ENCODE measurements at places on chromosomes 16 and 17.

DNA sequence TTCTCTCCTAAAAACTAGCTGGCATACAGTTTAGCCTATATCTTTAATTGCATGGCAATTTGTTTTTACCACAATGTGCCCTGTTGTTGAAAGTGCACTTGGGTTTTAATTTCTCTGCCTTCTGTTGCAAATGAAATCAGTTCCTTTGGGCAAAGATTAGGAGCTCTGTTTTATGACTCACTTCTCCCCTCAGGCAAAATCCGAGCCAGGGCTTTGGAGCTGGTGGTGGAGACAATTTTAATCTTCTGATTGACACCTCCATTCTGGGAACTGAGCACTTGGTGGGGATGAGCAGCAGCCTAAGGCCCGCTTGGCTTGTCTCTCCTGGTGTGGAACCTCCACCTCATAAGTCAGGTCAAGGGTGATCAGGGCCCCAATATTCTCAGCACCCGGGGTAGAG lies 13.3 kb upstream of the MYH8 start:
- no peak for DNase-seq

- DNase-seq: no peak
Measured at GRCh38 chr16:50644729-50645128, 36.4 kb downstream of the SNX20 start.

GRCh38 chr17:79993390-79994227 lies 42.1 kb downstream of the TBC1D16 start:
- DNase-seq: peak; percentile 79

DNA sequence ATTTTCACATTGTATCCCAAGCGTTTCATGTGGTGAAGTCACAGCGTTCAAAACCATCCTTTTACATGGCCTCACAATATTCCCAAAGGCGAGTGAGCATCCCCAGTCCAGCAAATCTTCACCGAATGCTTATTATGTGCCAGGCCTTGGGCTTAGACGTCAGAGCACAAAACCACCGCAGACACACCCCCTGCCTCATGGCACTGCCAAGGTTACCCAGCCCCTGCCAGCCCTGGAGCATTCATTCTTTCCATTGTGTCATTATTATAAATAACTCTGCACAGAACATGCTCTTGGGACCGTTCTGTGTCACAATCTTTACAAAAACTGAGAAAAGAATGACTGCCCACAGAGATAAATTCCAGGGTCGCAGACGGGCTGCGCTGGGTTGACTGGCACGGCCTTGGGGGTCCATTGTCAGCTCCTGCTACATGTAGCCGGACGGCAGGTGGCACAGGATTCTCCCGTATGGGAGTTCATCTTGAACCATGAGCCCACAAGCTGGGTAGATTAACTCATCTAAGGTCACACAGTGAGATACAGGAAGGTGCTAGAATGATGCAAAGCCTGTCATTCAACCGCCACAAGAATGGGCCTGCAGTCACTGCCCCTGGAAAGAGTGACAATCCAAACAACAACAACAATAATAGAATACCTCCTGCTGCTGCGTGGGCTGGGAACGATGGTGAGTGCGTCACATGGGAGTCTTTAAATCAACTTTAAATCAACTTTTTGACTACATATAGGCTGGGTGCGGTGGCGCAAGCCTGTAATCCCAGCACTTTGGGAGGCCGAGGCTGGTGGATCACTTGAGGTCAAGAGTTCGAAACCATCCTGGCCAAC lies 4.5 kb upstream of the NECAB2 start:
- DNase-seq: peak; percentile 74

DNA sequence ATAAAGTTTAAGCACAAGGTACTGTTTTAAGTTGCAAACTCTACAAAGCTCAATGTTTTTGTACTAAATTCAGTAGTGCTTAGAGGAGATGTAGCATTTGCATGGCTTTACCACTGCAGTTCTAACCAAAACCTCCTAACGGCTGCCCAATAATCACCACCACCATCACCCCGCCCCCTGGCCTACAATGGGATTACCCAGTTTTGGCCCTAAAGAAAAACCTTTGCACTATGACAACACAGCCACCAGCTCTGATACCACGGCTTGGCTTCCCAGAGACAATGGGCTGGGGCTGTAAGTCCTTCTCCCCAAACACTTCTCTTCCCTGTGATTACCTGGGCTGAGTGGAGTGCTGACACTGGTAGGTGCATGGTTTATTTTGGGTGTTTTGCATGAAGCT lies 58.4 kb upstream of the MTMR4 start:
- DNase-seq: no peak

DNA sequence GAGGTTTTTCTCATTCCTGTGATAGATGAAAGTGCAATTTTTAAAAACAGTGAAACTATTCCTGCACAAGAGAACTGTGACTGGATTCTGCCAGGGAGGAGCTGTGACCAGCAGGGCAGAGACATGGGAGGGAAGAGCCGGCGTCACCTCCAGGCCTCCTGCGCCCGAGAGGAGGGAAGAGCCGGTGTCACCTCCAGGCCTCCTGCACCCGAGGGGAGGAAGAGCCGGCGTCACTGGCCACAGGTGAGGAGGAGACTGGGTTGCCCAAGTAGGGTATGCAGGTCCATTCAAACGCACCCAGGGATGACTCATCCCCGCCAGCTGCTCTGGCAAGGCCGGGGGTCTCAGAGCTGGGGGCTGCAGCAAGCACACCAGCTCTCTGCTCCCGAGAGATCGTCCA lies 56.7 kb downstream of the METRNL start:
- DNase-seq: no peak

GRCh38 chr17:5430413-5430999 lies 8.4 kb downstream of the C1QBP start:
- DNase-seq: no peak
